Cortex of kidney (tissue), 1 donor: ENCODE measurements at places on chromosomes 13 and 19.

- DNase-seq: no peak
Measured at GRCh38 chr13:21100994-21101757, 39.8 kb upstream of the LATS2 start.

DNA sequence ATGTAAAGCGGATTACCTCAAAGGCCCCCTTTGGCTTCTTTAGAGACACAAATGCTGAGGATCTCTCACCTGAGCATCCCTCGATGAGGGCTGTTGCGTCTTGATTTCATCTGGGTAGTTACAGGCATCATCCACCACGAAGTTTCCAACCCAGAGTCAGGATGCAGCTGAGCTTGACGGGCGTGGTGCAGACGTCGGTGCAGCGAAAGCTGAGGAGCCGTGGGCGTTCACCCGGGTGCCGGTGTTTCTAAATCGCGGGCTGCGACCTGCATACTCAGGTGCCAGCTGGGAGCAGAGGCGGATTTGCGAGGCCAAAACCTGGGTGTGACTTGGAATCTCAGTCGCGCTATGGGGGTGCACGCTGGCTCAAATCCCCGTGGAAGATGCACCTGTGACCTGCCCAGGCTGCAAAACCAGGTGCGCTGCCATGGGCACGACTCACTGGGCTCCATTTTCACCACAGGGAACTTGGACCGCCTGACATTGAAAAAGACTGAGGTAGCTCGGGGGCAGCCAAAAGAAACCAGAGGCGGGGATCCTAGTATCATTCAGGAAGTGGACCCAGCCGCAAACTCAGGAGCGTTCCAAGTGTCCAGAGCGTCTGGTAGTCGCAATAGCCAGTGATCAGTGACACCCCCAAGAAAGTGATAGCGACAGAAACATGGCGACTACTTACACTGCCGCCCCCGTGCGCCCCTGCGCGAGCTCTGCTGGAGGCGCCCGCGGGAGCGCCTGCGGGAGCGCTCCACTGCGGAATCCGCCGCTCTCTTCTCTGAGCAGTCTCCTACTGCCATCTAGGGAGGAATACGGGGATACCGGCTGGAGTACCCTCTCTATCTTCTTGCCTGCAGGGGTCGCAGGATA, 36.4 kb upstream of the IGFL4 start:
- no peak for DNase-seq

DNA sequence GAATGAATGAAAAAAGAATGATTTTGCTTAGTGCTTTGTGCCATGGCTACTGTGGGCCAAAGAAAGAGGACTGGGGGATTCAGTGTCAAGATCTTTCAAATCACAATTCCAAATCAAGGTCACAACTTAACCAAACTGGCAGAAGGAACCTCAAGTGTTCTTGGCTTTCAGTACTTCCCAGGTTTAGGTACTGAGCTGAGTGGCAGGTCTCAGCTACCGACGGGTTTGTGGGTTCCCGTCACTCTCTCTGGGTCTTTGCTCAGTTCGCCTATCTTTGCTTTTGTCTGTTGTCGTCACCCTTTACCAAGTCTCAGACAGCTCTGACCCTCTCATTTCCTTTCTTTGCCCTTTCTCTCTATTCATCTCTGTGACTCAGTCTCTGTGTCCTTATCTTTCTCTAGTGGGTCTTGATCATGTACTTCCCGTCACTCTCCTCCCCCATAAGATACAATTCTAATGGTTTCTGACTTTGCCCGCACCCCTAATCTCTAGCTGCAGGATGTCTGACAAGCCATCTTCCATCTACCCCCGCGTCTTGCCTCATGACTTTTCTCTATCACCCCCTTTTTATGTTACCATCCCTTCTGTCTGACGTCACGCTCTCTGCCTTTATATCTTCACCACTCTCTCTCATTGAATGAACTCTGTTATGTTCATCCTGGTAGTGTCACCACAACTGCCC, 33.3 kb upstream of the LRRC4B start:
- DNase-seq: no peak

GRCh38 chr13:59487883-59488282, 675.8 kb downstream of the DIAPH3 start:
- DNase-seq: no peak

GRCh38 chr19:984165-984967, at the start of gene WDR18:
Gene WDR18 (plus strand): TSS chr19:984345. CDS start chr19:984354, 9 bp downstream.
- no peak for DNase-seq

- no peak for DNase-seq
Measured at GRCh38 chr13:74424455-74424854, 290.3 kb upstream of the KLF12 start.

DNA sequence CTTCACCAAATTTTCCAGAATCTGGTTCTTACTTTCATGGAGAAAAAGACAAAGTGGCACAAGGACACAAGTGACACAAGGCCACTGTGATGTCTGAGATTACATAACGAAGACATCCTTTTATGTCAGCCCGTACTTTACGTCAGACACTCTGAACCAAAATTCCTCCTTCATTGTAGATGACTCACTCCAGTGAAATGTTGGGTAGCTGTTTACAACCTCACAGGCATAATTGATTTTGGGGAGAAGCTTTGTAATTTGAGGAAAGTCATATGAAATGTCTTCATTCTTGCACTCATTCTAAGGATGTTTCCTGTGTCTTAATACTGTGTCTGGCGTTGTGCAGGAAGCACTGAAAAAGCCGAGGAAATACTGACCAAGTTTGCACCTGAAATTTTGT, 20.0 kb upstream of the LGALS14 start:
- no peak for DNase-seq

GRCh38 chr19:30004403-30004802, 62.4 kb downstream of the URI1 start:
- no peak for DNase-seq

- no peak for DNase-seq
Measured at GRCh38 chr13:32863596-32863995, 152.6 kb upstream of the KL start.

DNA sequence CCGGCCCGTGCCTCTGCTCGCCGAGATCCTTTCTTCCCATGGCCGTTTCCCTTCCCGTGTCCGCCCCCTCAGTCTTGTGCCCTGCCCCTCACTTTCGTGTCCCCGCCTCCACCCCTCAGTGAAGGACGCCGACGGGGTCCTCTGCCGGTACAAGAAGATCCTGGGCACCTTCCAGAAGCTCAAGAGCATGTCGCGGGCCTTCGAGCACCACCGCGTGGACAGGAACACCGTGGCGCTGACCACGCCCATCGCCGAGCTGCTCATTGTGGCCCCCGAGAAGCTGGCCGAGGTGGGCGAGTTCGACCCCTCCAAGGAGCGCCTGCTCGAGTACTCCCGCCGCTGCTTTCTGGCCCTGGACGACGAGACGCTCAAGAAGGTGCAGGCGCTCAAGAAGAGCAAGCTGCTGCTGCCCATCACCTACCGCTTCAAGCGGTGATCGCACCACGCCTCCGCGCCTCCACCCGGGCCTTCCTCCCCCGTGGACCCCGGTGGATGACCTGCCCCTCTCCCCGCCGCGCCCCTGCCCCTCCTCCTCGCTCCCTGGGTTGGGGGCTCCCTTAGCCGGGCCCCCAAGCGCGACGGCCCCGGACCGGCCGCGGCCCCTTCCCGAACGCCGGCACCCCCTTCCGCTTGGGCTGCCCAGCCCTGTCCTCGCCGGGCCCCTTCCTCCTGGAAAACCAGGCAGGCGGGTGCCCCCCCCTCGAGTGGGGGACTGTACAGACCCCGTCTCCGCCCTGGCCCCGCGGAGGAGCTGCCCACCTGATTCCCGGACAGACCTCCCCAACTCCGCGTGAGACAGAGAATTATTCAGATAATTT, 2.3 kb upstream of the U2AF2 start:
- no peak for DNase-seq

GRCh38 chr13:36414461-36414860, 17.8 kb upstream of the CCNA1 start:
- no peak for DNase-seq

GRCh38 chr13:112074139-112074865, 7.4 kb downstream of the SOX1 start:
- no peak for DNase-seq

DNA sequence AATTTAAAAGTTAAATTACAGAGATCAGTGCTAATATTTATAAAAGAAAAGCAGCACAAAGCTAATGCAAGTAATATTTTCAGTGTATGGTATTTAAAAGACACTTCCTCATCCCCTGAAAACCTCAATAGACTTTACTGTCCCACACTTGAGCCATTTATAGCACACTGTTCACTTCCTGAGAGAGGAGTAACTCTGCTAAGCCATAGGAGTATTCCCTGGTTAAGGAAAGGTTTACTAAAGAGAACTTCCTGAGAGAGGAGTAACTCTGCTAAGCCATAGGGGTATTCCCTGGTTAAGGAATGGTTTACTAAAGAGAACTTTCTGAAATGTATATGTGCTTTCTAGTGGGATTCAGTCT, 159.4 kb downstream of the NHLRC3 start:
- DNase-seq: no peak

GRCh38 chr19:41533671-41534215, 42.2 kb upstream of the CEACAM21 start:
- no peak for DNase-seq

GRCh38 chr13:86882107-86882506, 789.1 kb upstream of the SLITRK5 start:
- no peak for DNase-seq

- DNase-seq: no peak
Measured at GRCh38 chr19:14147797-14148605, 11.6 kb upstream of the ASF1B start.

GRCh38 chr19:44765033-44765948, 12.4 kb upstream of the CBLC start:
- DNase-seq: no peak

- no peak for DNase-seq
Measured at GRCh38 chr19:39342647-39343305, 555 bp downstream of the SAMD4B start.

GRCh38 chr13:41152005-41152404, 19.4 kb upstream of the KBTBD6 start:
- no peak for DNase-seq

GRCh38 chr13:93307651-93308050, 81.0 kb downstream of the GPC6 start:
- DNase-seq: no peak

- no peak for DNase-seq
Measured at GRCh38 chr19:9842834-9843625, 7.9 kb downstream of the PIN1 start.

GRCh38 chr13:114114006-114114640, 18.3 kb downstream of the RASA3 start:
- DNase-seq: no peak

- no peak for DNase-seq
Measured at GRCh38 chr13:46894568-46894967, 2.3 kb downstream of the HTR2A start.

DNA sequence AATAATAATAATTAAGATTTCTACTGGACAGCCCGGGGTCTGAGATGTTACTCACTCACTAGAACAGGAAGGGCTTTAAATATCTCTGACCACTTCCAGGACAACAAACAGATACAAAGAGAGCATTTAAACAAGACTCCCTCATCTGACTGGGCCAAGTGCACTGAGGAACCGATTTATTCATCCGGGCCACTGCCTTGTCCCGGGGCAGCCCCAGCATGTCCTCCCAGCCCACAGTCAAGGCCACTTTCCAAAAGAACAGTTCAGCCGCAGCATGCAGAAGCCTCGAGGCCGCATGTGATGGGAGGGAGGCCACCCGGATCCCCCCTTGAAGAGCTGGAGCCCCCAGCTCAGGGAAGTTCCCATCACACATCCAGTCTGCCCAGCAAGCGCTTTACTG, 30.5 kb downstream of the MLLT1 start:
- no peak for DNase-seq

- DNase-seq: no peak
Measured at GRCh38 chr13:80336370-80336769, 4.6 kb downstream of the SPRY2 start.

GRCh38 chr19:13153569-13154240, 3.5 kb downstream of the IER2 start:
- no peak for DNase-seq
